ENCODE measurements at places on chromosomes 4 and X. TPM values are rescaled to one million over a fixed set of nuclear protein-coding genes. Genes with fewer than 3 reads are reported as not detected.
A peak's percentile ranks its signal among the peaks of the same experiment; 100 is the strongest.

Gene PQBP1
- 76.9 TPM for total RNA-seq

GRCh38 chr4:11050766-11051165 is 366.2 kb upstream of the CLNK start:
- H3K27me3 ChIP-seq, result no peaks in the 10 kb centered on the region
- H3K4me3 ChIP-seq, result no peak overlapping the region
- H3K27ac ChIP-seq, result no peak overlapping the region
- no peaks in the 10 kb centered on the region for H3K36me3 ChIP-seq
- DNase-seq, result no peak
- no peaks in the 10 kb centered on the region for H3K4me1 ChIP-seq

Gene HDX
- total RNA-seq, result 5.8 TPM

Gene PAGE5
- total RNA-seq, result not detected

- H3K4me3 ChIP-seq, result no peak overlapping the region
- no peaks in the 10 kb centered on the region for H3K36me3 ChIP-seq
- H3K27me3 ChIP-seq, result no peaks in the 10 kb centered on the region
- DNase-seq, result no peak
Observed at GRCh38 chr4:176217510-176217909, 22.1 kb upstream of the SPATA4 start.

DNA sequence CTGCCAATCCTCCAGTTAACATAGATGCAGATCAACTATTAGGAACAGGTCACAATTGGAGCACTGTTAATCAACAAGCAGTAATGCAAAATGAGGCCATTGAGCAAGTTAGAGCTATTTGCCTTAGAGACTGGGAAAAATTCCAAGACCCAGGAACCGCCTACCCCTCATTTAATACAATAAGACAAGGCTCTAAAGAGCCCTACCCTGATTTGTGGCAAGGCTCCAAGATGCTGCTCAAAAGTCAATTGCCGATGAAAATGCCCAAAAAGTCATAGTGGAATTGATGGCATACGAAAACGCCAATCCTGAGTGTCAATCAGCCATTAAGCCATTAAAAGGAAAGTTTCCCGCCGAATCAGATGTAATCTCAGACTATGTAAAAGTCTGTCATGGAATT is 20.5 kb upstream of the TRIM61 start:
- H3K27me3 ChIP-seq, result no peaks in the 10 kb centered on the region
- H3K4me1 ChIP-seq, result no peaks in the 10 kb centered on the region
- H3K36me3 ChIP-seq, result no peaks in the 10 kb centered on the region

Gene FDCSP
- total RNA-seq, result not detected

Gene PPARGC1A
- total RNA-seq, result 6.8 TPM

DNA sequence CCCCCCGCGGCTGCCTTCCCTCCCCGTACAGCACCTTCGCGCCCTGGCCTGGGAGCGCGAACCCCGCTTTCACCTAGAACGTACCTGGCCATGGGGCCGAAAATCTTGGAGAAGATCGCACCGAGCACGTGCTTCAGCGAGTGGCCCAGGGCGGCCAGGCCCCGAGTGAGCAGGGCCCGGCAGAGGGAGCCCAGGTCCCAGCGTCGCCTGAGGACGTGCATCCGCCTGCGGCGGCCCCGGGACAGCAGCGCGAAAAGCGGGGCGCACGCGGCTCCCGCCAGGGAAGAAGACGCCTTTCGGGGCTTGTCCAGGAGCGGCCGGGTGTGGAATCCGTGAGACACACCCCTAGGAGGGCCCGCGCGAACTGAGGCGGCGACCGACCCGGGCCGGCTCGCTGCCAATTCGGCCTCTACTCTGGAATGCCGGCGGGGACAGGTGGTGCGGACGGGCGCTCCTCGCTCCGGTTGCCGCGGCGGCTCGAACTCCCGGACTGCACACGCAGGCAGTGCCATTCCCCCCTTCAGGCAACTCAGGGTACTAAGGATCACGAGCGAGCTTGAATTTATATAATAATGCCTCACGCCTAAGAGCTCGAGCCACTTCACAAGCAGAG is at the start of gene HS6ST2:
Gene HS6ST2 (minus strand): TSS at position 539 of the 613 bp plus-strand sequence.
- H3K4me3 ChIP-seq, result peak within 1 kb of the TSS; percentile 44
- peaks cover 24% of the 10 kb centered on the region for H3K4me1 ChIP-seq
- no peaks in the 10 kb centered on the region for H3K36me3 ChIP-seq

DNA sequence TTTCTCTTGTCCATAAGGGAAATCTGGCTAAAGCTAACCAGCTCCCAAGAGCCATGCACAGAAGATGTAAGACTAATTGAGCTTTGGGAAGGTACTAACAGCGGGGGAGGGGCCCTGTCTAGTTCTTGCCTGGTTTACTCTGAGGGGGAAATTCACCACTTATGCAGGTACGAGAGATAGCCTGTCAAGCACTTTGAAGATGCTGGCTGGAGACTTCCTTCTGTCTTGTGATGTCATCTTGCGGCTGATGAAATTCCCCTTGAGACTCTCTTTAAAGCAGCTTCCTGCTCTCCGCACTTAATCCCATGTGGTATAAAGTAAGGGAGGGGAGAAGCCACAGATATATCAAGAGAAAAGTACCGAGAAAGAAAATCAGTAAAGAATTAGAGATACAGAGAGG is 345.3 kb downstream of the MAPK10 start:
- no peak overlapping the region for H3K4me3 ChIP-seq
- H3K27me3 ChIP-seq, result no peaks in the 10 kb centered on the region
- H3K36me3 ChIP-seq, result no peaks in the 10 kb centered on the region
- H3K4me1 ChIP-seq, result no peaks in the 10 kb centered on the region
- no peak for DNase-seq
- H3K27ac ChIP-seq, result no peak overlapping the region

Gene CTAG2
- total RNA-seq, result not detected

GRCh38 chr4:56220261-56220660 is 167.0 kb downstream of the AASDH start:
- DNase-seq, result no peak
- H3K27me3 ChIP-seq, result no peaks in the 10 kb centered on the region
- H3K36me3 ChIP-seq, result no peaks in the 10 kb centered on the region
- no peak overlapping the region for H3K27ac ChIP-seq

DNA sequence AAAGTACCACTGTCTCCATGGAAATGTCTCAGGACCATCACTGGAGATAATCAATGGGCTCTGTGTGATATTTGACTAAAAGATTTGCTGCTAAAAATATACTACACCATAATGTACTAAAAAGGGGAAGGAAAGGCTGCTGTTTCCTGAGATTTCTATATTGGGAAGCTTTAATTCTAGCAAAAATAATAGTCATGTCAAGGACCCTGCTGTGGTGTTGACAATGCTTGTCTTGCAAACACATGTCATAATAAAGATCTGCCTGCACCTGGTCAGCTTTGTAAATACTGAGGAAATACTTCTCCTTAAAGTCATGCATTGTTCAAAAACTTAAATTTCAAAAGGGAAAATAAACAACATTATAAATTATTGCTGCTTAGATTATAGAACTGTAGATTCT is 417.9 kb downstream of the GPM6A start:
- no peak overlapping the region for H3K27ac ChIP-seq
- H3K4me3 ChIP-seq, result no peak overlapping the region
- no peaks in the 10 kb centered on the region for H3K27me3 ChIP-seq
- no peaks in the 10 kb centered on the region for H3K36me3 ChIP-seq

- no peaks in the 10 kb centered on the region for H3K27me3 ChIP-seq
- peak overlapping the region; percentile 72 for H3K27ac ChIP-seq
- H3K4me3 ChIP-seq, result no peak overlapping the region
- no peak for DNase-seq
- H3K36me3 ChIP-seq, result no peaks in the 10 kb centered on the region
Observed at GRCh38 chr4:99324979-99325378, 3.8 kb upstream of the ADH1B start.

DNA sequence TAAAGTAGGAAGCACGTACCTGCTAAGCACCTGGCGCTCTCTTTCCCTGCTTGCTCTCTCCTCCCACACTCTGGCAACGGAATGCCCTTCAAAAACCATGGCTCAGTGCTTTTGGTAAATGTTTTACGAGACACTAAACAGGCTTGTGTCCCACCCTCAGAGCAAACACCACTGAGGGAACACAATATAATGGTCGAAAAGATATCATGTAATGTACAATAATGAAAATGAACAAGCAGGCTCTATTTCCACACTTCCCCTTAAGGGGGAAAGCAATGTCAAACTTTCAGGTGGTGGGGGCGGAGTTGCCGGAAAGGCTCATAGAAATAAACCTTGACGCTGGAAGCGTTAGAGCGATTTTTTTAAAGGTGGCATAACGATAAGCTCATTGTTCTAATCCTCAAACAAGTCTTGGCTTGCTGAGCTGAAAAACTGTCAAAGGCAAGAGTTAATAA is 115.1 kb downstream of the RBM47 start:
- H3K4me1 ChIP-seq, result no peaks in the 10 kb centered on the region
- H3K36me3 ChIP-seq, result no peaks in the 10 kb centered on the region
- no peaks in the 10 kb centered on the region for H3K27me3 ChIP-seq
- no peak for DNase-seq

Gene SYP
- 3.3 TPM for total RNA-seq

Gene CLCN5
- 8.1 TPM for total RNA-seq

DNA sequence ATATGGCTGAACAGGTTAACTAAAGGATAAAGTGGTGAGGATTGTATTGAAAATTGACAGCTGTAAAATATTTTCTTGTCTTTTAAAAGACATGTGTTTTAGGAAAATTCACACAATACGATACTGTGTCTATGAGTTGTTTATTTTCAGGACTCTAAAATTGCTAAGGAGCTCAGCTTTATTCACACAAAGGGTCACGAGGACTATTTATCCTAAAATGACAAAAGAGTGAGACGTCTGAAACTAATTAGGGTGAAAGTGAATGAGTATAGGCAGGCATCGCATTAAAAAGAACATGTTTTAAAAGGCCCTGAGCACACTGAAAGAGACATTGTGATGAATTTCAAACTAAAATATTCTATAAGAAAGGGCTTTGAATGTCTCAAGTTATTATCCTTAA is 304.7 kb downstream of the SH2D1A start:
- H3K36me3 ChIP-seq, result no peaks in the 10 kb centered on the region
- H3K4me3 ChIP-seq, result no peak overlapping the region
- H3K27ac ChIP-seq, result no peak overlapping the region
- DNase-seq, result no peak
- no peaks in the 10 kb centered on the region for H3K4me1 ChIP-seq
- H3K27me3 ChIP-seq, result no peaks in the 10 kb centered on the region

GRCh38 chrX:19747652-19748610 is 139.5 kb downstream of the SH3KBP1 start:
- H3K36me3 ChIP-seq, result no peaks in the 10 kb centered on the region
- H3K27ac ChIP-seq, result peak overlapping the region; percentile 39
- no peak overlapping the region for H3K4me3 ChIP-seq
- DNase-seq, result no peak

GRCh38 chr4:159060161-159060560 is 42.7 kb upstream of the RAPGEF2 start:
- no peaks in the 10 kb centered on the region for H3K4me1 ChIP-seq
- H3K4me3 ChIP-seq, result no peak overlapping the region
- DNase-seq, result no peak
- no peaks in the 10 kb centered on the region for H3K27me3 ChIP-seq
- H3K27ac ChIP-seq, result no peak overlapping the region

- no peaks in the 10 kb centered on the region for H3K4me1 ChIP-seq
- peak; percentile 54 for DNase-seq
- no peak overlapping the region for H3K4me3 ChIP-seq
- H3K27me3 ChIP-seq, result no peaks in the 10 kb centered on the region
- no peaks in the 10 kb centered on the region for H3K36me3 ChIP-seq
Observed at GRCh38 chr4:3700736-3701135, 65.4 kb upstream of the ADRA2C start.

GRCh38 chr4:141140391-141141200 is 7.3 kb upstream of the RNF150 start:
- DNase-seq, result no peak
- H3K36me3 ChIP-seq, result no peaks in the 10 kb centered on the region
- H3K27ac ChIP-seq, result no peak overlapping the region
- H3K4me1 ChIP-seq, result no peaks in the 10 kb centered on the region
- H3K4me3 ChIP-seq, result no peak overlapping the region
- no peaks in the 10 kb centered on the region for H3K27me3 ChIP-seq

DNA sequence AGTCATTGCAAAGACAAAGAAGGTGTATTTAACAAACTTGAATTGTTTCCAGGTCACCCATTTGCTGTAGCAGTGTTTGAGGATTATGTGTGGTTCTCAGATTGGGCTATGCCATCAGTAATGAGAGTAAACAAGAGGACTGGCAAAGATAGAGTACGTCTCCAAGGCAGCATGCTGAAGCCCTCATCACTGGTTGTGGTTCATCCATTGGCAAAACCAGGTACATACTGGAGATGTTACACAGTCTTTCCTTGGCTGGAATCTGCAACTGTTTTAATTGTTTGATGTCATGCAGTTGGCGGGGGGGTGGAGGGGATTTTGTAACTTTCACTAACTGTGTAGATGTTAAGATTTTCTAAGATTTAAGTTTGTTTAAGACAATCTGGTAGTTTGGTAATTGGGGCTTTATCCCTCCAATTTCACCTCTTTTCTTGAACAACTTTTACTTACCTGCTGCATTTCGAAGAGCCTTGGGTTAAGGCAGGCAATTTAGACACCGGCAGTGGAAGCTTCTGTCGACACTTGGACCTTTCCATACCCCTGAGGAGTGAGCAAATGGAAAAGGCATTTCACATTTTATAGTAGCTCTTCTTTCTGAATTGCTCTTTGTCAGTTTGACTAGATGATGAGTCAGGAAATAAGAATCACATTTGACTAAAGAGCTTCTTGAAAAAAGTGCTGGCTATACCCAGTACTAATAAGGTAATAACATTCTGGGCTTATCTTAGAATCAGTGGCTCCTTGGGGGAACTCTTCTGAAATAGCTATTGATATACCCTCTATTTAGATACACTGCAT is 67.4 kb downstream of the EGF start:
- no peaks in the 10 kb centered on the region for H3K4me1 ChIP-seq
- no peak overlapping the region for H3K27ac ChIP-seq
- no peak overlapping the region for H3K4me3 ChIP-seq
- no peaks in the 10 kb centered on the region for H3K27me3 ChIP-seq

- H3K4me3 ChIP-seq, result no peak overlapping the region
- no peaks in the 10 kb centered on the region for H3K4me1 ChIP-seq
- no peak overlapping the region for H3K27ac ChIP-seq
Observed at GRCh38 chrX:134727363-134727762, 69.1 kb upstream of the PLAC1 start.

DNA sequence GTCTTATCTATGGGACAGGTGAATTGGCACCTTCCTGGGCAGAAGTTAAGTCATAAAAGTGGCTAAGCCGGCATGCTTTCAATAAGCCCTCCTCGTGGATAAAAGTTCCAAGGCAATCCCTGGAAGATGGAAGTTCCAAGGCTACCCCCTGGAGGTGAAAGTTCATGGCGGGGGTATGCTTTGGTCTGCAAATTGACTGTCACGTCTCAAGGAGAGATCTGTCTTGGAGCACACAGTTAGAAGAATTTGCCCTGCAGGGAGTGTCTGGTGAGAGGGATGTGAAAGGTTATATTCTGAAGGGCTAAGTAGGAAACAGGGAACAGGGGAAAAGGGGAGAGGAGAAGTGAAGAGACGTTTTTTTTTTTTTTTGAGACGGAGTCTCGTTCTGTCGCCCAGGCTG is 26.2 kb upstream of the GPR173 start:
- H3K4me1 ChIP-seq, result no peaks in the 10 kb centered on the region
- H3K36me3 ChIP-seq, result no peaks in the 10 kb centered on the region
- no peaks in the 10 kb centered on the region for H3K27me3 ChIP-seq
- H3K4me3 ChIP-seq, result no peak overlapping the region
- H3K27ac ChIP-seq, result no peak overlapping the region

DNA sequence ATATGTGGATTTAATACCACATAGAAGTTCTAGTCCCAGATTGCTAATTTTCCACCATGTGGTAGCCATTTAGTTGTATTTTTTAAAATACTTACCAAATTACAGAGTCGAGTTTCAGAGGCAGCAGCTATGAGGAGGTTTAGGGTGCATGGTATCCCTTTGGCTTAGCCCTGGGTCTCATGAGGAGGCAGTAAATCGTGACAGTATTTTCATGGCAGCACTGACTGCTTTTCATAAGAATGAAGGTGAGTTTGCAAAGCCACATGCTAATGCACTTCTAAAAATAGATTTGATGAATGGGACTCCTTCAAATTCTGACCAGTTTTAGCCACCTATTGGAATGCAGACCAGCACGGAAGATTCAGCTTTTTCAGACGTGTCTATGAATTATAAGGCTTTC is 114.0 kb upstream of the FRG1 start:
- H3K4me3 ChIP-seq, result no peak overlapping the region
- no peak for DNase-seq
- H3K27me3 ChIP-seq, result no peaks in the 10 kb centered on the region

All from upper lobe of left lung (tissue), 6 donors.